ENCODE measurements at places on chromosomes 12 and 14.

GRCh38 chr12:2754208-2754607 lies 40.6 kb upstream of the FKBP4 start:
- no peak for DNase-seq

DNA sequence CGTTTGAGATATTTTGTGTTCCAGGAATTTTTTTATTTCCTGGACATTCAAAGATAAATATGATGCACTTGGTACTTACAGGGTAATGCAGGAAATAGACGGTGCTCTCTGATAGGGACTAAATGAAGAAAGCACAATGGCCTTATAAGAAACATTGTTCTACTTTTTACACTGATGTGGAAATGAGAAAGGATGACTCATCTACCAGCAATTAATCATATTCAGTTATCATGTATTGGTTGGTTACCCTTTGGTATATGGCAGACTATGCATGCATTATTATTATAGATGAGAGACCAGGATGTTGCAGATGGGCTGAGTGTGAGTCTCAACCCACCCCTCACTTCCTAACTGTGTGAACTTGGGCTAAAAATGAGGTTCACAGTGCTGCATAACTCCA lies 222.2 kb downstream of the FLRT2 start:
- no peak for DNase-seq

GRCh38 chr12:15038137-15038536 lies 65.3 kb downstream of the PDE6H start:
- DNase-seq, result no peak

GRCh38 chr12:116471544-116471943 lies 87.6 kb upstream of the MAP1LC3B2 start:
- no peak for DNase-seq

GRCh38 chr12:1056390-1056789 lies 65.4 kb downstream of the ERC1 start:
- DNase-seq, result no peak

DNA sequence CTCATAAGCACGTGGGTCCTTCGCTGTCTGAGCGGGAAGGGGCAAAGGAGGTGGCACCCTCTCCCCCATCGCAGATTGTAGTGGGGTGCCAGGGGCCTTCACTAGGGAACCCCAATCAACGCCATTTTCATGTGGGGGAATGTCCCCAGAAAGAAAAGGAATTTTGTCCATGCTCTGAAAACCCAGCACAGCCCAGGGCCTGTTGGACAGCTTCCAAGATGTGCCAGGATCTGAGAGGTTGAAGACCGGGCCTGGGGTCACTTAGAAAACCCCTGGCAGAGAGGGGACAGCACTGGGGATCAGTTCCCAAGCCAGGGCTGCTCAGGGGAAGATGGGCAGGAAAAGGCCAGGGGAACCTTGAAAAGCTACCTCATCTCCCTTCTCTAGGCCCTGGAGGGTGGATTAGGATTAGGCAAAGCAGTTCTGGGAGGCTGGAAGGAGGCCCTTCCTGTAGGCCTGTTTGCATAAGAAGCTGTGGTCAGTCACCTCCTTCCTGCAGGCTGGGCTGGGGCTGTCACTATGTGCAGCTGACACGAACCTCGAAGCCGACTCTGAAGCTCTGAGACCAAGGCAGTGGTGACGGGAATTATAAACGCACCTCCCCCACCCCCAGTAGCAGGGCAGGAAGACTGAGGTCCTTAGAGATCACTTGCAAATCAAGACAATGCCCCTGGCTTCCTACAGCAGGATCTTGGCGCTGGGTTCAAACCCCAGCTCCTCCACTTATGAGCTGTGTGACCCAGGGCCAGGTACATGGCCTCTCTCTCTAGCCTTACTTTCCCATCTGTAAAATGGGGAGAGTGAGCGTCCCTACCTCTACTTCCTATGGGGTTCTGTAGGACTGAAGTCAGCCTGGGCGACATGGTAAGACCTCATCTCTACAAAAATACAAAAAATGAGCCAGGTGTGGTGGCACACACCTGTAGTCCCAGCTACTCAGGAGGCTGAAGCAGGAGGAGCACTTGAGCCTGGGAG lies 29.0 kb downstream of the TESC start:
- peak; percentile 97 for DNase-seq

DNA sequence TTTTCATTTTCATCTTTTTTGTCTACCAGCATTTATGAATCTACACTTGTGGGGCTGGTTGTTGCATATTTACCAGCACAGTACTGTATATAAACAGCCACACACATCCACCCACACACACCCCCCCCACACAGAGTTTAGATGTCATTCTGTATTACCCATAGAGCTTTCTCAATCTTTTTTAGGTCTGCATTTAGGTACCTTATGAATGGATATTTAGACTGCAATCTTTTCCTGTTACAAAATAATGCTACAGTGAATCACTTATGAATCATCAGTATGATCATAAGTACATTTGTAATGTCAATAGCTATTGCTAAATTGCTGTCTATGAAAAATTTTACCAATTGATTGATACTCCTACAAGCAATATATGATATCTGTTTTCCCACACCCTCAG lies 67.3 kb upstream of the STK38L start:
- peak; percentile 57 for DNase-seq

- peak; percentile 27 for DNase-seq
These were observed 62.8 kb downstream of the EXOC5 start for GRCh38 chr14:57205938-57206337.

DNA sequence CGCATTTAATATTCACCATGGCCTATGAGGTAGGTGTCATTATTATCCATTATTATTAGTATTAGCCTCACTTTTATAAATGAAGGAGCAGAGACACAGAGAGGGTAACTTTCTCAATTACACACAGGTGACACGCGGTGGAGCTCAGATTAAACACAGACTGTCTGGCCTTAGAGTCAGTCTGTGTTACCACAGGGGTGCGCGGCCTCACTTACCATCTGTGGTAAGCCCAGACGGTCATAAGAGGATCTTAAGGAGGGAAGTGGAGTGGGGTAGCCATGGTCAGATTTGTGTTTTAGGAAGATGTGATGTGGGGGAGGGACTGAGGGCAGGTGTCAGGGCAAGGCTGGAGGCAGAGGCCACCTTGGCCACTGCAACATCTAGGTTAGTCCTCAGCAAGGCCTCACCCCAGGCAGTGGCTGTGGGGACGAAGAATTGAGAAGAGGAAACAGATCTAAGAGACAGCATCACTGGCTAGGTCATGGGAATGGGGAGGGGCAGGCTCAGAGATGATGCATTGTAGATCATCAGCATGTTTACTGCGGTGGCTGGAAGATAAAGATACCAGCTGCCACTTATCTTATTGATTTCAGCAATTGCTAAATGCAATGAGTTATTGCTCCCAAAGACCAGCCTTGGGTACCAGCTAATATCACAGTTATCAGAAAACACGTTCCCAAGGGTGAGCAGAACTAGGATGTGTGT lies 67.1 kb downstream of the SERPINA3 start:
- no peak for DNase-seq

- DNase-seq, result no peak
These were observed 442.0 kb downstream of the BTG1 start for GRCh38 chr12:91703491-91704283.

DNA sequence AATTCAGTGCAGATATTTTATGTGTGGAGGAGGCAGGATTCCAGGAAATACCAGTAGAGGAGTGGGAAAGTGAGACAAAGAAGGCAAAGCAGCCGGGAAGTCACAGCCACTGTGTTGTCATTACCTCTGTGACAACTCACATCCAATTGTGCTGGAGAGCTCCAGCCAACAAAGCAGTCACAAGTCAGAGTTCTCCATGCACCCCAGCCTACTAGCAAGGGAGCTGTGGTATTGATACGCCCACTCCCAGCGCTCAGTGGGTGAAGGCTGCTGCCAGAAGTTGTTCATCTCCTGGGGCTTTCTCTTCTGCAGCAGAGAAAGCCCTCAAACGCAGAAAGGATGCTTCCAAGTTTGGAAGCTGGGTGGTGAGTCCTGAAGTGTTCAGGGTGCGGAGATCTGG lies 93.9 kb downstream of the DICER1 start:
- DNase-seq, result no peak

GRCh38 chr12:114686773-114687500 lies 3.0 kb upstream of the TBX3 start:
- DNase-seq, result no peak

GRCh38 chr14:81946375-81946774 lies 412.7 kb upstream of the SEL1L start:
- no peak for DNase-seq

DNA sequence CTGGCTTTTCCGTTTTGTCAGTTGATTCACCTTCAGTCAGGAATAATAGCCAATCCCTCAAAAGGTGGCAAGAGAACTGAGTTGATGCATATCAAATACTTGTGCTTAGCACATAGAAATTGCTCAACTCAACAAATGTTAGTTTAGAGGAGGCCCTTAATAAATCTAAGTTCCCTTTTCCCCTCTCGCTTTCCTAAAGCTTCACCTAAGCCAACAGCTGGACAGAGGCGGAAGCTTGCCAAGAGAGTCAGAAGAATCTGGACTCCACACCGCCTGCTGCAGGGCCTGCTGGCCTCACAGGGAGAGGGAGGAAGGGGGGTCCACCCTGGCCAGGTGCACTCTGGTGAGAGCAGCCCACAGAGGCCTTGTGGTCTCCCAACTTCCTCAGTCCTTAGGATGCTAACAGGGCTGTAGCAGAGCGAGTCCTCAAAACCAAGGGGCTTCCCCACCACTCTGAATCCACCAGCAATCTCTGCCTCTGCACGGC lies 213.1 kb downstream of the CHST11 start:
- DNase-seq, result peak; percentile 79

DNA sequence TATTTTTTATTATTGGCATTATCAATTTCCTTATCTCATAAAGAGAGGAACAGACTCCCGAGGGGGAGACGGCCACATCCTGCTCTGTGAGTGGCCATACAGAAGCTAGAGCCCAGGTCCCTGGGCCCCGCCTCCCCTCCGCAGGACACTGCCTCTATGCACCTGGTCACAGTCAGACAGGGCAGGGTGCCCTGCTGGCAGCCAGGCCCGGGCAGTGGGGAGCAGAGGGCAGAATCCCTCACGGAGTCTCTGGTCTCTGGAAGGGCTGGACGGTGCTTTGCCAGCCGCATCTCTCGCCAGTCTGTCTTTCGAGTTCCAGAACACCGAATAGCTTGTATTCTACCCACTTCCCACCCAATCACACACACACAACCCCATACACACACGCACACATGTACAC lies 16.4 kb upstream of the CACNA2D4 start:
- no peak for DNase-seq

DNA sequence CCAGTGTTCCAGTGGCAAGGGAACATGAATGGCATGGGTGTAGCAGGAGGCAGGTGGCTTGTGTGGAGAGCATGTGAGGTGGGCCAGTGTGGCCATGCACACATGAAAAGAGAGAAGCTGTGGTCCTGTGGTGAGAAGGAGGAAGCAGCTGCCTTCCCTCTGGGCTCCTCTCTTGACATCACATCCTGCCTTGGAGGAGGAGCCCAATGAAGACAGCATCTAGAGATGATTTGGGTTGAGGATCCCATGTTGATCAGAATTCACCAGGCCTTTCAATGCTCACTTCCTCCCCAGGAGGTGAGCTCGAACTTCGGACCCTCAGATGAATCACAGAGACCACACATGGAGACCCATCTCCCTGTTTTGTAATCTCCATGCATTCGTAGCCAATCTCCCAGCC lies 82.6 kb downstream of the LRRC74A start:
- peak; percentile 94 for DNase-seq

- no peak for DNase-seq
These were observed 28.3 kb upstream of the CMKLR1 start for GRCh38 chr12:108367436-108367835.

DNA sequence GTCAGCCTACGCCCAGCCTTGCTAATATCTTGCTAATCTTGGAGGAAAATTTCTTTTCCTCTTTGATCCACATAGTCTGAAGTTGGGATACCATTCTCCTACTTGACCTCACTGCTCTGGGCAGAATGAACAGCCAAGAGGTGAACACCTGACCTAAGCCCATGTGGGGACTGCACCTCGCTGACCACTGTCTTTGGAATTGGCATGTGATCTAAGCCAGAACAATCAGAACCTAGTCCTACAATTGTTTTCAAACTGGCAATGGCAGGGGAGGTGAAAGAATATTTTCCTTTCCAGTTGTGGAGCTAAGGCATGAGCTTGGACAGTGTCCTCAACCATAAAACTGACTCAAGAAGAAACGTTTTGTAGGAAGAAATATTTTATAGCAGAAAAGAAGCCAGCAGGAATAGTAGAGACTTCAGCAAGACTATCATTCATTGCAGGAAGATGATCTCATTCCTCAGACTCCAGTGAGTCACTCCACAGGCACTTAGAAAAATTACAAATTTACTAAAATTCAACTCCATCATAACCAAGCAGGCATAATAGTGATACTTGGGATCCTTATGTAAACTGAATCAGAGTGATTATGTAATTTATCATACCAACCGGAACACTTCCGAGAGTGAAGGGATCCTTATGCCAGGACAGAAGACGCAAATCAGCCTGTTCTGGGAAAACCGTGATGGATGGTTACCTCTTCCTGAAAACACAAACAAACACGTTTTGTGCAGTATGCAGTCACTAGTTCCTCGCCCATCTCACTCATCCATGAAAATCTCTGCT lies 14.7 kb downstream of the PTPRO start:
- no peak for DNase-seq

GRCh38 chr14:26415618-26416123 lies 182.2 kb downstream of the NOVA1 start:
- DNase-seq, result no peak
